Upper lobe of left lung (tissue), 6 donors: ENCODE measurements at places on chromosomes 2 and 18. TPM values are rescaled to one million over a fixed set of nuclear protein-coding genes. Genes with fewer than 3 reads are reported as not detected.

SERPINB7 gene
- not detected for total RNA-seq

ALPP gene
- total RNA-seq = 24.6 TPM

SLC5A7 gene
- 0.40 TPM for total RNA-seq

ARHGEF4 gene
- total RNA-seq = 23.9 TPM

UGT1A3 gene
- total RNA-seq = not detected

DOK6 gene
- 0.89 TPM for total RNA-seq

PCGF1 gene
- total RNA-seq = 32.2 TPM

DNA sequence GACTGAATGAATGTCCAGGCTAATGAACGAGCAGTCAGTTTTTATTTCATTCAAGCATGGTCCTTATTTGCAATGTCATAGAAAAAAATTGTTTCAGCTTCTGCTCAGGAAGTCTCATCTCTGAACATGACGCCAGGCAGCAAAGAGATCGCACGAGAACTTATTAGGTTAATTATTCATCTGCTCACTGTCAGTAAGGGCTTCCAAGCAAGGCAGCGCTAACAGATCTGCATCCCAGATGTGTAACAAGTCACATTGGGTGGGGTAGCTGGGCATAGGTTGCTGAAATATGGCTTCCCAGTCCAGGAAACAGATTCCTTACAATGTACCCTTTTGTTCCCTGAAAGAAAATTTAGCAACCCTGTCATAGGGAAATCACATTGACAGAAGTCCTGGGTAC lies 63.5 kb downstream of the ANKRD44 start:
- no peaks in the 10 kb centered on the region for H3K36me3 ChIP-seq
- no peak overlapping the region for H3K27ac ChIP-seq
- DNase-seq = no peak
- H3K4me1 ChIP-seq = peaks cover 13% of the 10 kb centered on the region
- no peaks in the 10 kb centered on the region for H3K27me3 ChIP-seq

DNA sequence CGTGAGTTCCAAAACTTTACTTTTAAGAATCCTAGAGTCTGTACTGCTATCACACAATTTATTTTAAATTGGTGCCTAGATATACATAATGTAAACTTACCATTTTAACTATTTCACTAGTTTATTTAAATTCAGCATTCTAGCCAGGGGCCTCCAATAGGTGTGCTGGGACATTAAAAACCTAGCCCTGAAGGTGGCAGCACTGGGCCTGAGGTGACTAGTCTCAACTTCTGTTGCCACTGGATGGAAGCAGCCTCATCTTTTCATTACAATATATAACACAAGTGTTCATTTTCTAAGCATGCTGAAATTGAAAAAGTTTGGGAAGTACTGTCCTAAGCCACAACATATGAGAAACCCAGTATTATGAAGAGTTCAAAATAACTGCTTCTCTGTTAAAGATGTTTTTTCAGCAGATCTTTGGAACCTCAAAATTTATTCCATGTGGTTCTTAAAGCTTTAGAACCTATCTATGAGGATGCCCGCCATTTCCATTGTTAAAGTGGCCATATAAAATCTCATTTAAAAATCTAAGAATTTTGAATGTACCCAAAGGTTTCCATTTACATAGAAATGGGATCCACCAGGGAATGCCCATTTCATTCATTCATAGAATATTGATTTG lies 2.9 kb upstream of the RBBP8 start:
- no peak overlapping the region for H3K4me3 ChIP-seq
- H3K36me3 ChIP-seq = no peaks in the 10 kb centered on the region
- no peak overlapping the region for H3K27ac ChIP-seq
- no peaks in the 10 kb centered on the region for H3K27me3 ChIP-seq
- peak; percentile 83 for DNase-seq

GRCh38 chr2:231781798-231782726 lies 980 bp upstream of the PDE6D start:
- peak overlapping the region; percentile 69 for H3K27ac ChIP-seq
- no peaks in the 10 kb centered on the region for H3K36me3 ChIP-seq
- H3K27me3 ChIP-seq = no peaks in the 10 kb centered on the region
- H3K4me3 ChIP-seq = peak overlapping the region; percentile 96
- peak; percentile 48 for DNase-seq
- peaks cover 44% of the 10 kb centered on the region for H3K4me1 ChIP-seq

DNA sequence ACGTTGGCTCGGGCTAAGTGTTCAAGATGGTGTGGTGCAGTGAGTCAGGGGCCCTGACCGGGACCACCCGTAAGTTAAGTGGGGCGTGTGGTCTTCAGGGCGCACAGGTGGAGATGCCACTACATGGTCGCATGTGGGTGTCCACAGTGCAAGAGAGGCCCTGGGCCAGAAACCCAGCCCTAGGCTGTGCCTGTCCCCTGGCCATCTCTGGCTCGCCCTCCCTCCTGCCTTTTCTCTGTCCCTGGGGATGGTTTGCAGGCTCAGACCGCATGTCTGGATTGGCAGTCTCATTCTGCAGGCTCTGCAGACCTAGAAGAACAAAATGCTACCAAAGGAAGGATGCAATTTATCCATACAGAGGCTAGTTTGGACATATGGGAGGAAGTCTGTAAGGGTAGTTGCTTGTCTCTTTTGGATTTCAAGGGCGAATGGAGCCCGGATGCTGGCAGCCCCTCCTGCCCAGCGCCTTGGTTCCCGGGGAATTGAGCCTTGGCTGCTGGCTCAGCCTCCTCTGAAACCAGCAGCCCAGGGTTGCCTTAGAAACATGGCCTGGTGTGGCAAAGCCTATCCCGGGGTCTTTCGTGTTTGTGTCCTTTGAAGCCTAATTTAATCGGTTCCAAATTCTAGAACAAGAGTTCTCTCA lies 417.5 kb upstream of the HS6ST1 start:
- no peak overlapping the region for H3K27ac ChIP-seq
- H3K4me1 ChIP-seq = peaks cover 35% of the 10 kb centered on the region
- H3K4me3 ChIP-seq = no peak overlapping the region
- no peaks in the 10 kb centered on the region for H3K36me3 ChIP-seq
- H3K27me3 ChIP-seq = no peaks in the 10 kb centered on the region

DNA sequence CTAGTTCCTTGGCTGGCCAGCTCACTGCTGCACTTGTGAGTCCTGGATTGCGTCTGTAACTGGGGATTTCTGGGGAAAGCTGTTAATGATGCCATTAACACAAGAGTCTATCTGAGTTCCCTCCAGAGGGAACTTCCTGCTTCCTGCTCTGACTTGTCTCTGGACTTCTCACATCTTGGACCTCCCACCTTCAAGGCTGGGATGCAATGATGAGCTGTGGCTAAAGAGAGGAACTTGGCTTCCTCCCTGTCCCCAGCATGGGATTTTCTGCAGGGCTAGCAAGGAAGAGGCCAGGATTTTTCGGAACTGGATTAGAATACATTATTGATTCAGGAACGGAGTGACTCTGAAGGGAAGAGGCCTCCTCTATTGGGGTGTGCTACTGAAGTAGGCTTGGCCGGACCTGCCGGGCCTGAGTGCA lies 155.5 kb downstream of the CLIP4 start:
- DNase-seq = no peak
- H3K36me3 ChIP-seq = no peaks in the 10 kb centered on the region
- no peaks in the 10 kb centered on the region for H3K4me1 ChIP-seq
- no peak overlapping the region for H3K4me3 ChIP-seq
- H3K27me3 ChIP-seq = no peaks in the 10 kb centered on the region

DNA sequence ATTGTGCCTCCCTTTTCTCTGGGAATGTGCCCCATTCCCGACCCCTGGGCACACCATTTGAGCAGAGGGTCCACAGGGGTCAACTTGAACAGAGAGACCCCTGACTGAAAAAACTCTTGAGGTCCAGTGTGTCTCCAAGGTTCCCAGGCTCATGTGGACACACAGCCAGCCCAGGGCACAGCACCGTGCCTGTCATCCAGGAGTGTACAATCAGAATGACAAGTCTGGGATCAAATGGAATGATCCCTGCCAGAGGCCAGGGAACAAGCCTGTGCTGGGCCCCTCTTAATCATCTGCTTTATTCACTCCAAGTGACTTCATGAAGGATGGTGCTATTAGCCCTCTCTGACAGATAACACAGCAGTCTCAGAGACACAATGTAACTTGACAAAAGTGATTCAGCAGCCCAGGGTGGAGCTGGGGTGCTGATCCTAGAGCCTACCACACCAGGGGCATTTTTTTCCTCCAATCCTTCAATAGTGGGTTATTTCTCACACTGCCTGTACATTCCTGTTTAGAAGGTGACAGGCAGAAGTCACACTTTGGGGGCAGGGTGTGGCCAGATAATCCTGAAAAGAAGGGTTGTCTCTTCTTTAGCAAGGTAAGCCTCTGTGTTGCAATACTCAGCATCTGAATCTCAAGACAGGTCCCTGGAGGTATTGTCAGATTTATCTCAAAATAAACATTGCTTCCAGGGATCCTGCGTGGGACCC lies 84.0 kb upstream of the TMEM200C start:
- no peaks in the 10 kb centered on the region for H3K27me3 ChIP-seq
- no peak overlapping the region for H3K27ac ChIP-seq
- no peaks in the 10 kb centered on the region for H3K36me3 ChIP-seq
- H3K4me3 ChIP-seq = no peak overlapping the region
- no peaks in the 10 kb centered on the region for H3K4me1 ChIP-seq

- H3K4me3 ChIP-seq = no peak overlapping the region
- H3K36me3 ChIP-seq = no peaks in the 10 kb centered on the region
- H3K4me1 ChIP-seq = no peaks in the 10 kb centered on the region
- no peaks in the 10 kb centered on the region for H3K27me3 ChIP-seq
- DNase-seq = no peak
Measured at GRCh38 chr2:226607379-226607778, 192.2 kb downstream of the IRS1 start.

- H3K4me3 ChIP-seq = no peak overlapping the region
- no peak for DNase-seq
- peaks cover 11% of the 10 kb centered on the region for H3K4me1 ChIP-seq
- H3K36me3 ChIP-seq = no peaks in the 10 kb centered on the region
- H3K27ac ChIP-seq = no peak overlapping the region
Measured at GRCh38 chr2:120660771-120661459, 74.8 kb upstream of the GLI2 start.

GRCh38 chr2:98952966-98953365 lies 16.9 kb upstream of the CRACDL start:
- H3K27ac ChIP-seq = no peak overlapping the region
- no peak overlapping the region for H3K4me3 ChIP-seq
- H3K36me3 ChIP-seq = no peaks in the 10 kb centered on the region
- H3K27me3 ChIP-seq = no peaks in the 10 kb centered on the region
- no peaks in the 10 kb centered on the region for H3K4me1 ChIP-seq

DNA sequence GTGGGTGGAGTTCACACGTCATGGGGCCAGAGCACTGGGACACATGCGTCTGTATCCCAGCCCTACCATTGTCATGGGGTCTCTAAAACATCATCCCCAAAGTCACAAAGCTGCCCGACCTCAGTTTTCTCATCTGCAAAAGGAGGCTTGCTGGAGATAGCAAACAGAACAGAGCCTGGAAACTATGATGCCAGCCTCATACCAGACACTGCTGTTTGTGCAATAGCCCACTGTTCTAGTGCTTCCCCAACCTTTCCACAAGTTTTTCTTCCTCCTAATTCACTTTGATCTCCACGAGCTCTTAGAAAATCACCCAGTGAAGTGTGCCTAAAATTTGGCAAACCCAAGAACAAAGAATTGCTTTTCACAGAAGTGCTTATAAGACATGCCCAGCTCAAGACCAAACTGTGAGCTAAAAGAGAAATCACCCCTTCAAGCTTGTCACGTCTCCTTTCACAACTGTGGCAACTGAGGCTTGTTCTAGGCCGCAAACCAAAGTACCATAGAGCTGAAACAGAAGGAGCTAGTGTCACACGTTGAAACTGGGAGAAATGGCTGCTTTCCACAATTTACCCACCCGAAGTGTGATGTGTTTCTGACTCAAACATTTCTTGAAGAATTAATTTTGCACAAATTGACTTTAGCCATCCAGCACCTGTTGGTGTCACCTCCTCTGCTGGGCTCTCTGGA lies 162.7 kb upstream of the ID2 start:
- no peaks in the 10 kb centered on the region for H3K36me3 ChIP-seq
- no peak overlapping the region for H3K4me3 ChIP-seq
- peak overlapping the region; percentile 11 for H3K27ac ChIP-seq
- H3K4me1 ChIP-seq = peaks cover 18% of the 10 kb centered on the region
- no peak for DNase-seq

DNA sequence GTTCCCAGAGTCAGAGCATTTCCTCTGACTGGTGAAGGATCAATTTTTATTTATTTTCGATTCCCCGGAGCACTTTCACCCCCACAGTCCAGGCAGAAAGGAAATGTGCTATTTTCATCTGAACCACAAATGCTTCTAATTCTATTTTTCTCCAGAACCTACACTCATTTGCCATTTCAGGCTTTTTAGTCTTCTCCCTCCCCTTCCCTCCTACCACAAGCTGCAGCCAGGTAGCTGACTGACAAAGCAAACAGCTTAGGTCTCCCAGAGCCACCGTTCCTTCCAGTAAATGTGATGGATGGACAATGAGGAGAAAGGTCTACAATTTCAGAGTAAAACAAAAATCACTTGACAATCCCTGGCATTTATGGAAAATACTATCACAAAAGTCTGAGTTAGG lies 76.9 kb downstream of the KLF7 start:
- no peak overlapping the region for H3K4me3 ChIP-seq
- H3K4me1 ChIP-seq = peaks cover 47% of the 10 kb centered on the region
- no peaks in the 10 kb centered on the region for H3K27me3 ChIP-seq
- no peak for DNase-seq

DNA sequence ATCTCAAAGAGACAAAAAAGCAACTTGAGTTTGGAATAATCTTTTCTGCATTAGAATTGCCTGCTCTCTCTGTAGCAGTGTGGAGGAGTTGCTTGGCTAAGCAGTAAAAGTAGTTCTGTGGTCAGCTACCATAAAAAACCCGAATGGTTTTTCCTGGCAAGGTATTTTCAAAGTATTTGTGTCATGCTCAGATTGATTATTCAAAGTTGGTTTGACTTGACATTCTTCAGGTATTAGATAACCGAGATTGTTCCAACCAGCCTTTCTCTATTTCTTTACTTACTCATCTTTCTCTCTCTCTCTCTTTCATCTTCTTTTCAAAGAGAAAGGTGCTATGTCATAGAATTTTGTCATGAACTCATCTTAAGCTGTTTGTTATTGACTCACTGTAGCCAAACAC lies 404.9 kb downstream of the CPS1 start:
- no peaks in the 10 kb centered on the region for H3K27me3 ChIP-seq
- H3K4me3 ChIP-seq = no peak overlapping the region
- H3K4me1 ChIP-seq = no peaks in the 10 kb centered on the region

GRCh38 chr2:143545059-143545948 lies 416.1 kb downstream of the ARHGAP15 start:
- no peak overlapping the region for H3K4me3 ChIP-seq
- H3K27ac ChIP-seq = no peak overlapping the region
- no peaks in the 10 kb centered on the region for H3K27me3 ChIP-seq
- H3K36me3 ChIP-seq = no peaks in the 10 kb centered on the region

DNA sequence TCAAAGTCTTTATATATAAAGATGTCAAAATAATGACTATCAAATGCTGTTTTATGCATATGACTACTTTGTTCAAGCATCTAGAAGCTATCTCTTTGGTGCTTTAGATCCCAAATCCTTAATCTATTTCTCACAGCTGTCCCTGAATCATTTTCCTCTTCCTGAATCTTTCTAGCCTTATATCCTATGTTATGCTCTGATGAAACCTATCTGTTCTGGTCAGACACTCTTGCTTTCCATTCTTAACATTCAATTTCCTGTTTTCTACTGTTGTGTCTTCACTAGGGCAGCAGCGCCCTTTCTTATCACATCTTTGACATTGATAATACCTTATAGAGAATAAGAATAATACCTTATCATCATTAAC lies 6.3 kb upstream of the PARD3B start:
- H3K27me3 ChIP-seq = no peaks in the 10 kb centered on the region
- H3K4me1 ChIP-seq = peaks cover 6% of the 10 kb centered on the region
- no peak overlapping the region for H3K27ac ChIP-seq
- H3K4me3 ChIP-seq = no peak overlapping the region
- no peak for DNase-seq
- no peaks in the 10 kb centered on the region for H3K36me3 ChIP-seq

- no peaks in the 10 kb centered on the region for H3K27me3 ChIP-seq
- no peak overlapping the region for H3K27ac ChIP-seq
- no peak for DNase-seq
- no peak overlapping the region for H3K4me3 ChIP-seq
- no peaks in the 10 kb centered on the region for H3K4me1 ChIP-seq
Measured at GRCh38 chr18:11661430-11661829, 27.6 kb upstream of the GNAL start.
